ENCODE measurements at places on chromosomes 5 and 9. TPM values are rescaled to one million over a fixed set of nuclear protein-coding genes. Genes with fewer than 3 reads are reported as not detected.

DNA sequence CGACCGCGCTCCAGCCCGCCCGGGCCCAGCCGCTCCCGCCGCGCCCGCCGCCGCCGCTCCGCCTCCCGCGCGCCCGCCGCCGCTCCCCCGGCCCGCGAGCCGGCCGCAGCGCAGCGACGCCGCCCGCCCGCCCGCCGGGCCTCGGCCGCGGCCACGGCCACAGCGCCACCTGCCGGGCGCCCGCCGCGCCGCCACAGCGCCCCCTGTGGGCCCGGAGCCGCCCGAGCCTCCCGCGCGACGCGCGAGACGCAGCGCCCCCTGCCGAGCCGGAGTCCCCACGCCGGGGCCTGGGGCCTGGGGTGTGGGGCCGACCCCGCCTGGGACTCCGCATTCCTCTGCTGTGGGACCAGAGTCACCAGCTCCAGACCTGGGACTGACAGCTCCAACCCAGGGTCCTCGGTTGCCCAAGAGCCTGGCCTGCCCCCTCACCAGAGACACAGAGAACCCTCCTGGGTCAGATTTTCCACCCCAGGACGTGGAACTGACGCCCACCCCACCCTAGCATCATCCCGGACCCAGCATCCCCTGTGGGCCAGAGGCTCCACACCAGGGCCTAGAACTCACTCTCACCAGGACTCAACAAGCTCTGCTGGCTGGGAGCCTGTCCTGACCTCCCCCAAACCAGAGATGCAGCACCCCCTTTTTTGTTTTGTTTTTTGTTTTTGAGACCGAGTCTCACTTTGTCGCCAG is at the start of gene RAPGEF1:
Gene RAPGEF1 (minus strand): TSS at position 118 of the 690 bp plus-strand sequence. CDS start 246 bp downstream, outside the sequence.
- H3K36me3 ChIP-seq, result peaks cover 26% of the 10 kb centered on the region
- peaks cover 52% of the 10 kb centered on the region for H3K4me1 ChIP-seq
- peak within 1 kb of the TSS; percentile 83 for H3K27ac ChIP-seq
- peak within 1 kb of the TSS; percentile 93 for H3K4me3 ChIP-seq
- no peaks in the 10 kb centered on the region for H3K27me3 ChIP-seq

GRCh38 chr5:43019614-43020398 is 20.3 kb downstream of the ANXA2R start:
- no peaks in the 10 kb centered on the region for H3K27me3 ChIP-seq
- peaks cover 38% of the 10 kb centered on the region for H3K4me1 ChIP-seq
- peaks cover 2% of the 10 kb centered on the region for H3K36me3 ChIP-seq
- peak overlapping the region; percentile 96 for H3K4me3 ChIP-seq
- DNase-seq, result peak; percentile 84
- peak overlapping the region; percentile 99 for H3K27ac ChIP-seq

Gene CNTNAP3B
- not detected for total RNA-seq

DNA sequence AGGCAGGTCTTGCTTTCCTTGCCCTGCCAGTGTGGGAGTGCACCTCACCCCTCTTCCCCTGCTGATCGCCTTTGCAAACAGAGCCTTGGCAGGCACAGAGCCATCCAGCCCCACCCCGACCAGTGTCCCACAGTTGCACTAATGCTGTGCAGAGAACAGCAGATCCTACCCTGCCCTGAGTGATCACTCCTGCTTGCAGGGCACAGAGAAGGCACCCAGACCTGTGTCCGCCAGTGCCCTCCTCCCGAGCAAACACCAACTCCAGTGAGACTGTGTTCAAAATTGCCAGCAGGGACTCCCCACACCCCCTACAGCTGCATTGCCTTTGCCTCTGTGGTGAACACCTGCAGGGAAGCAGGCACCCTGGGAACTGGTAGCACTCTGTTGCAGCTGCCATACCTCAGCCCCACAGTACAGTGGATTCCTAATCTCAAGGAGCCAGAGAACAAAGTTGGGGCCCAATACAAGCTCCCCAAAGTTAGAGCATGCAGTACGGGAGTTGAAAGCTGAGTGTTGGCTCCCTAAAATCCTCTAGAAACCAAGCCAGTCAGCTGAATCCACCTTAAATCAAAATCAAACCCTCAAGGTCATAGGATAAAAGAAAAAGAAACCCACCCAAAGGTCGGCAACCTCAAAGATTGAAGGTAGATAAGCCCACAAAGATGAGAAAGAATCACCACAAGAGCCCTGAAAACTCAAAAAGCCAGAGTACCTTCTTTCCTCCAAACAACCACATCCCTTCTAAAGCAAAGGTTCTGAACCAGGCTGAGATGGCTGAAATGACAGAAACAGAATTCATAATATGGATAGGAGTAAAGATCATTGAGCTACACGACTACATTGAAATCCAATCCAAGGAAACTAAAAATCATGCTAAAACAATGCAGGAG is 92.9 kb upstream of the PIK3R1 start:
- peaks cover 13% of the 10 kb centered on the region for H3K27me3 ChIP-seq
- no peak for DNase-seq
- H3K4me3 ChIP-seq, result no peak overlapping the region
- peaks cover 7% of the 10 kb centered on the region for H3K4me1 ChIP-seq

Gene OR1J4
- total RNA-seq, result 0.21 TPM

GRCh38 chr9:18061856-18062255 is 412.1 kb upstream of the ADAMTSL1 start:
- no peak for DNase-seq
- no peaks in the 10 kb centered on the region for H3K36me3 ChIP-seq
- no peak overlapping the region for H3K4me3 ChIP-seq
- no peaks in the 10 kb centered on the region for H3K27me3 ChIP-seq

DNA sequence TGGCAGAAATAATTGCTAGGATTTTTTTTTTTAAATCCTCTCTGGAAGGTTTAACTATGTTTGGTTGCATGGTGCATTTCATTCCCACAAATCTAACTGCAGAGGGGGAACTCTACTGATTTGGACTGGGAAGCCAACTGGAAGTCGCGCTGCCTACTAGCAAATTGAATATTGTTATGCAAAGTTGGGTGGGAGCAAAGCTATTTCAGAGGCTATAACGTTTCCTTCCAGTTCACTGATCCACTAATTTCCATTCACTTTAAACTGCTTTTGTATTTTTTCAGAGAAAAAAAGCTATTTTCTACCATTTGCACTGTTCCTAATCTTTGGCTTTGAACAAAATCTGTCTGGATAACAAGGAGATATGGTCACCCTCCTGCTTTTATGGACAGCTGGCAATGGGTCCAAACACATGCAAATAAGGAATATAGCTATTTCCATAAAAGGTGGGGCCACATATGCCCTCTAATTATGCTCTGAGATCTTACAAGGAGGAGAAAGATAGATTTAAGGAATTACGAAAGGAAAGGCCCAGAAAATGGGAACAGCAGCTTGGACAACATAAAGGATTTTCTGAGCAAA is 40.1 kb downstream of the MACIR start:
- no peak overlapping the region for H3K27ac ChIP-seq
- DNase-seq, result no peak
- H3K4me3 ChIP-seq, result no peak overlapping the region

DNA sequence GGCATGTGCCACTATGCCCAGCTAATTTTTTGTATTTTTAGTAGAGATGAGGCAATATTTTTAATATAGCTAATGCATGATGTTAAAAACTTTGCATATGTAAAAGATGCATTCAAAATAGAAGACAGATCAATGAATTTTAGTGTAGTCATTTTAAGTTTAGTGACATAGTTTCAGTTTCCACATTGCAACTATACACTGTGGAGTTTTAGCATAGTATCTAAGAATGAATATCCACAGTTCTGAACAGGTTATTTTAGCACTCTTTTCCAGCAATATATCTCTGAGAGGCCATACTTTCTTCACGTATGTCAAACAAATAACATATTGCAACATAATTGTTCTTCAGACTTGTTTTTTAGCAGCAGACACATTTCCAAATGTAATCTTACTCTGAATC is 39.3 kb downstream of the RAB24 start:
- H3K4me3 ChIP-seq, result no peak overlapping the region
- no peaks in the 10 kb centered on the region for H3K27me3 ChIP-seq
- peaks cover 62% of the 10 kb centered on the region for H3K36me3 ChIP-seq
- peak overlapping the region; percentile 15 for H3K27ac ChIP-seq

DNA sequence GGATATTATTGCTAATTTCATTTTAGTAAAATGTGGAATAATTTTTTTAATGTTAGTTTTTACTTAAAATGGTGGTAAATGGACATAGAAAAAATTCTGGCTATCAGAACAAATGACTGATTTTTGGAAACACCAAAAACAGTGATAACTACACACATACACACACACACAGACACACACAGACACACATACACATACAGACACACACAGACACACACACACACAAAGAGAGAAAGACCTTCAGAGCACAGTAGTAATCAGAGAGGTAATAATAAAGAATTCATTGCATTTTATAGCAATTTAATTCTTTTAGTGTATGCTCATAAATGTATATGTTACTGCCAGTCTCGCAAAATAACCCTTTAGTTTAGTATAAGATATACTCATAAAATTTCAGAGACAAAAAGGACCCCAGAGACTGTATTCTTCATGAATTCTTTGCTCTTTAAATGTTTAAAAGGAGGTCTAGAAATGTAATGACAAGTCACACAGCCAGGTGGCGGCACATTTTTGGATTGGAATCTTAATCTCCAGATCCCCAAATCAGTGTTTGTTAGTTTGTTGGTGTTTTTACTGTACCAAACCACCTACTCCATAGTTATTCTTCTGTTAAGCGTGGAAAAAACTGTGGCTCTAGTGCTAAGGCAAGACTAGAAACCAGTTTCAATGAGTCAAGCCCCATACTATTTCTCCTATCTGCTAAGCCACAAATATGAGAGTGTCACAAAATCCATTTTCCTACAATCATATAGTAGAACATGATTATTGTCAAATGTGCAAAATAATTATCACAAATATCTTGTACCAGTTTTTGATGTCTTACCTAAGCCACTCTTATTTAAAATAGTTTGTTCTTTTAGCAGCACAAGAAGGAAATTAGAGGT is 109.9 kb downstream of the EDIL3 start:
- H3K27ac ChIP-seq, result no peak overlapping the region
- DNase-seq, result no peak
- no peak overlapping the region for H3K4me3 ChIP-seq

- H3K4me3 ChIP-seq, result no peak overlapping the region
- H3K4me1 ChIP-seq, result no peaks in the 10 kb centered on the region
- DNase-seq, result no peak
- no peaks in the 10 kb centered on the region for H3K27me3 ChIP-seq
- no peaks in the 10 kb centered on the region for H3K36me3 ChIP-seq
These were observed 36.6 kb downstream of the COL5A1 start for GRCh38 chr9:134678206-134678605.

- peaks cover 22% of the 10 kb centered on the region for H3K4me1 ChIP-seq
- peak overlapping the region; percentile 65 for H3K4me3 ChIP-seq
- H3K27ac ChIP-seq, result peak overlapping the region; percentile 70
- H3K27me3 ChIP-seq, result no peaks in the 10 kb centered on the region
- no peaks in the 10 kb centered on the region for H3K36me3 ChIP-seq
- DNase-seq, result peak; percentile 10
These were observed 153.8 kb downstream of the GOLPH3 start for GRCh38 chr5:32020271-32020670.

DNA sequence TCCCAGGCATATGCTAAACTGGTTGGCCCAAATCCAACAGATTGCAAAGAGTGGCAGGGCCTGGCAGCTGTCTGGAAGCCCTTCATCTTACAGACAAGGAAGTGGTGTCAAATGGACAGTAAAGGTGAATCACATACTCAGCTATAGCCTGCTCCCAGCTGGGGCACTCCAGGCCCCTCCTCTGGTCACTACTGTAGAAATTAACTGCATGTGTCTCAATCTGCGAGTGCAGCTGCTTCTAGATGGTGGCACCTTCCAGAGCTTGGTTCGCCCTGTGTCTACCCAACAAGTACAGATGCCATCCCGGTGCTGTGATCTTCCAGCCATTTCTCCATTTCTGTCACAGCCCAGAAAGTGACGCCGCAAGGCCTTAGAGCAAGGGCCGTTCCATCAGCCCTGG is 50.2 kb downstream of the OTULIN start:
- H3K36me3 ChIP-seq, result peaks cover 85% of the 10 kb centered on the region
- no peak for DNase-seq
- H3K27me3 ChIP-seq, result no peaks in the 10 kb centered on the region

Gene CNTFR
- not detected for total RNA-seq

DNA sequence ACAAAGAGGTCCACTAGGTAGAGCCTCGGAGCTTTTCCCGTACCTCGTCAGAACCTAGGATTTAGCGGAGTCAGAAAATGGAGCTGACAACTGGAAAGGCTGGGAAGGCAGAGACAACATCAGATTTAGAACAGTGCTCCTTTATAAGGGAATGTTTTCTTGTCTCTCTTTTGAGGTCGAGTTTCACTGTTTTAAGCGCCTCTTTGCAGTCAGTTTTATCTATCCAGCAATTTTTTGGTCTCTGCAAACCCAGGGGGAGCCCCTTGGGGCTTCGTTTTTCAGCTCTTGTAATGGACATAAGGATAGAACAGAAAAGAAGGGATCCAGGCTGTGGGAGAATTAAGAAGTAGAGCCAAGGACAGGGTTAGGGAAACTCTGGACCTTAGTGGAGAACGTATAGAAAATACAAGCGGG is 80.5 kb downstream of the FNBP1 start:
- peak overlapping the region; percentile 89 for H3K27ac ChIP-seq
- no peaks in the 10 kb centered on the region for H3K27me3 ChIP-seq
- H3K4me3 ChIP-seq, result peak overlapping the region; percentile 80
- peaks cover 92% of the 10 kb centered on the region for H3K36me3 ChIP-seq
- peaks cover 72% of the 10 kb centered on the region for H3K4me1 ChIP-seq
- no peak for DNase-seq

- DNase-seq, result no peak
- H3K4me1 ChIP-seq, result no peaks in the 10 kb centered on the region
- no peak overlapping the region for H3K4me3 ChIP-seq
These were observed 137.0 kb downstream of the CCDC192 start for GRCh38 chr5:127840198-127840524.

DNA sequence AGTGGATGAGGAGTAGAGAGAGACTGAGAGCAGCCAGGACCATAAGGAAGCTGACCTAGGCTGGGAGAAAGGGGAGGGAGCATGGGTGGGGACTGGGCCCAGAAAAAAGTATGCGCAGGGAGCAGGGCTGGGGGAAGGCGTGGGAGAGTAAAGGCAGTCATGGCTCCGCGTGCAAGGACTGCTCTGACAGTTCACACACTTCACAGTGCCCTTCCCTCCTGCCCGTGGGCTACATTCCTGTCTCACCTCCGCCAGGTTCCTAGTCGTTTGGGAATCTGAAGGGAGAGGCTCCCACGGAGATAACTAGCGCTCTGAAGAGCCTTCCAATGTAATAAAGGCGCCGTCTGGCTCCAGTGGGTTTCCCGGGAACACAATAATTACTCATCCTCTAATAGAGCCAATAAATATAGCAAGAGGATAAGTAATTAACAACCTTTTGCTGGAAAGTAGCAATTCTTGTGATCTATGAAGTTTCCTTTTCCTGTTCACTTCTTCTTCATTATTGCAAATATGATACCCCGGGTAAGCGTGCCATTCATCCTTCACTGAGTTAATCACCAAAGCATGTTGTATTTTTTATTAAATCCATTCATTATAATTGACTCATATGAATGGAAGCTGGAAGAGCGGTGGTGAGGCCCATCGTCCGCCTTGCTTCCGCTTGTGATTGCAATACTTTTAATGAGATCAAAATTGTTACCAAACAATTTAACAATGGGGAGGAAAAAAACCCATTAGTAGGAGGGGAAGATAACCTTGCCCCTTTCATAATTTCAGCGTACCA is 39.3 kb downstream of the TTLL11 start:
- H3K36me3 ChIP-seq, result no peaks in the 10 kb centered on the region
- peaks cover 12% of the 10 kb centered on the region for H3K4me1 ChIP-seq
- no peak overlapping the region for H3K27ac ChIP-seq
- DNase-seq, result no peak
- H3K4me3 ChIP-seq, result no peak overlapping the region

GRCh38 chr9:124137009-124137943 is 120.5 kb upstream of the NEK6 start:
- peaks cover 1% of the 10 kb centered on the region for H3K4me1 ChIP-seq
- H3K27me3 ChIP-seq, result peaks cover 5% of the 10 kb centered on the region
- H3K4me3 ChIP-seq, result no peak overlapping the region
- no peak overlapping the region for H3K27ac ChIP-seq

Gene TEK
- total RNA-seq, result not detected

- no peak for DNase-seq
- H3K36me3 ChIP-seq, result no peaks in the 10 kb centered on the region
These were observed 671.4 kb downstream of the NR2F1-AS1 start for GRCh38 chr5:92909602-92909962.

Gene NOXA1
- total RNA-seq, result 0.46 TPM
